ENCODE measurements at places on chromosomes 1 and 21.
A peak's percentile ranks its signal among the peaks of the same experiment; 100 is the strongest.

- DNase-seq = peak; percentile 42
Measured at GRCh38 chr1:109620401-109620791, 759 bp downstream of the AMPD2 start.

GRCh38 chr1:221670081-221670480 is 71.8 kb downstream of the DUSP10 start:
- DNase-seq = no peak

GRCh38 chr1:11342621-11343032 is 69.6 kb downstream of the UBIAD1 start:
- DNase-seq = no peak

DNA sequence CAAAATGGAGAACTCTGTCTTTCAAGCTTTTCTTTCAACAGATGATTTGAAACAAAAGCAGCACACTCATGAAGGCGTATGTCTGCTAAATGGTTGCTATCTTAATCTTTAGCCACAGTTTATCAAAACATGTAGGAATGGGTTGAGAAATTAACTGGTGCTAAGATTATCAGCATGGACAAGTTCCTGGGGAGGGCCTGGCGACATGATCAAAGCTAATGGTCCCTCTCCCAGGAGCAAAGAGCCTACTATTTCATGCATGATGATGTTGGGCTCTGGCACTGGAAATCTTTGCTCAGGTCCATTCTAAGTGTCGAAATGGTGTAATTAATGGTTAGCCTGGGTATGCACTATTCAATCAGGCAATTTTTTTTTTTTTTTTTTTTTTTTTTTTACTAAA is 91.7 kb downstream of the SLC45A1 start:
- DNase-seq = no peak

GRCh38 chr21:46295996-46296752 is 10.0 kb downstream of the YBEY start:
- DNase-seq = peak; percentile 86

DNA sequence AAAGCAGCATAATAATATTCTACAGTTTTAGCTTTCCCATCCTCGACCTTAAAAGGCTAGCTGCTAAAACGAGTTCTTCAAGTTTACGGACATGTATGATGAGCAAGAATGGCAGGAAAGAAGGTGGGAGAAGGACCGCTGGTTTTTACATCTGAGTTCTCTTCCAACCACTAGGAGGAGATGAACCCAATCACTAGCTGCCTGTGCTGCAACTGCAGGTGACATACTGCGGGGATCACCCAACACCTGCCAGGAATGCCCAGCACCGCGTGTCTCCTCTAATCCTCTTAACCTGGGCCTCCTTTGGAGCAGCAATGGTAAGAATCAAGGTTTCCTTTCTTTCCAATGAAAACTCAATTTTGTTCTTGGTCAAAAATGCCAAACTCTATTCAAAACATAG is 23.5 kb downstream of the TOR3A start:
- no peak for DNase-seq

- DNase-seq = no peak
Measured at GRCh38 chr1:31830511-31830910, 14.7 kb upstream of the SPOCD1 start.

DNA sequence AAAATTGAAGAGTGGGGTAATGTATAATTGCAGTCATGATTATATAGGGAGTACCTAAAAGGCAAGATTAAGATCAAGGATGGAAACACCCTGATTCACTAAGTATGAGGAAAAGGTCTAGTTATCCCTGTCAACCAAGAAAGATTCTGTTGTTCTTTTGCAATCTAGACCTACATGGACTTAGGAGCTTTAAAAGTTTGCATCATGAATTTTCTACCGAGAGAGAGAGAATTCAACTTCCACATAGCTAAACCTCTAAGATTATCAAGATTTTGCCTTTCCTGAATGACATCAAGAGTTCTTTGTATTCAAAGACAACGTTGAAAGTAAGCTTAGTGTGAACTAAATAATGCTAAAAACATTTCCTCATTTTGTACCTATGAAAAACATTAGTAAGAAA is 78.8 kb upstream of the RBM34 start:
- no peak for DNase-seq

DNA sequence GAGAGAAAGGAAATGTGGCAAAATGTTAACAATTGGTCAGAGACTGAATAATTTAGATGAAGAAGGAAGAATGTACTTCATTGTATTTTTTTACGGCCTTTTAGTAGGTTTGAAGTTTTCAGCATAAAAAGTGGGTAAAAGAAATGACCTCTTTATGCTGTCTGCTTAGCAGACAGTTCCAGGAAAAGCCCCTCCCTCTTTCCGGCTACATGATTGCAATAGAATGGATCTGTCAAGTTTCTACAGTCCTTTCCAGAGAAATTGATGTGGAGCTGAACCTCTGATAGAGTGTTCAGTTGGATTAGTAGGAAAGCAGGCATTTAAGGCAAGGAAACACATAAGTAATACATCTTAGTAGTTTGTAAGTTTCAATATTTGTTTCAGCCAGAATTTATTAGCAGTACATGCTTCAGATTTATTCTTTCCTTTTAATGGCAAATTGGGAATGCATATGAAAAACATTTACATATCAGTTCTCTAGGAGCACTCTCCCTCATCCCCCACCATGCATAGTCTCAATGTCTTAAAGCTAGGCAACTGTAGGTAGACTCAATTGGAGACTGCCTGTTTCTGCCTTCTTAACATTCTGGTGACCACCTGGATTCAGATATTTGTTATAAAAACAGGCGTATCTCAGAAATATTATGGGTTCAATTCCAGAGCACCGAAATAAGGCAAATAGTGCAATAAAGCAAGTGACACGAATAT is 36.4 kb downstream of the HS2ST1 start:
- no peak for DNase-seq

DNA sequence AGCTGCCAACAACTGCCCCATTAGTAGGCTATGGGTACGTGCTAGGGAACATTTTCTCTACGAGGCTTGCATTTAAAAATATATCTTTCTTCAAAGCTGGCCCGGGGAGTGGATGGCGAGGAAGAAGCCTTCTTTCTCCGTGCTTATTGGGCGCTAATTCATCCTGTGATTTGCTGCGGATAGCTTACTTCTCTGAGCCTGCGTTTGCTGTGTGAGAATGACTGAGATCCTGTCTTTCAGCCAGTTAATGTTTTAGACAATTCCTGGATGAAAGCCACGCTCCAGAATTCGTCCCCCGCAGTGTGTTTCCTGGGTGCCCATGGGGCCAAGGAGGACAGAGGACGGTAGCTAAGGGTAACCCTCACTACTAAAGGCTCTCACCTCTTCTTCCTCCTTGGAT is 57.8 kb upstream of the TARBP1 start:
- no peak for DNase-seq

GRCh38 chr1:225940385-225941151 is 452 bp downstream of the LEFTY2 start:
- no peak for DNase-seq

GRCh38 chr1:53182716-53183094 is 13.9 kb upstream of the CPT2 start:
- no peak for DNase-seq

GRCh38 chr1:226064816-226065248 is 2.3 kb downstream of the H3-3A start:
- peak; percentile 33 for DNase-seq

GRCh38 chr1:153510984-153511410 is 24.8 kb downstream of the S100A6 start:
- DNase-seq = no peak

DNA sequence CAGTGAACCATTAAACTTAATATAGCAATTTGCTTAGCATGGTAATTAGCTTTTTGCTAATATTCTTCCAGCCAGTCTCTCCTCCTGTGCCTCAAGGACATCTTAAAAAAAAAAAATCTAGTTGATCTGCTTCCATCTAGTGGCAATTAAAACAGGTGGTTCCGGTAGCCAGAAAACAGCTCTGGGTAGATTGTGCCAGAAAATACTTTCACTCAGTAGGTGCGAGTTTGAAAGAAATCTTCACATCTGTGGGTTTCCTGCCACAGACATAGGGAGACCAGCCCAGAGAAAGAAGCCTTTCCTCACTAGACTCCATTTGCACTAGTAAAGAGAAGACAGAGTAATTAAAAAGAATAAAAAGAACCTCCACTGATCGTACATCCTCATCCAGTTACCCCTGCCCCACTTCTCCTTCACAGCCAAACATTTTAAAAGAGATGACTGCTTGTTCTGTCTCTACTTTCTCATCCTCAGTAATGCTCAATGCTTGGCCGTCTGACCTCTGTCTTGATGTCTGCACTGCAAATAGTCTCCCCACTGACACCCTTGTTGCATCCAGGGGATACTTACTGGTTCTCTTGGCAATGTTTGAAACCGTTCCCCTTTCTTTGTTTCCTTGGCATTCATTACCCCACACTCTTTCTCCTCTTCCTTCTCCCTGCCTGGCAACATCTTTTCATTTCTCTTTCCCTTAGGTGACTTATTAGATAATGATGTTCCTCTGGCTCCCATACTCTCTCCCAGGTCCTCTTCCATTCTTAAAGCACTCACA is 16.9 kb downstream of the SELL start:
- DNase-seq = no peak

GRCh38 chr1:115661157-115661556 is 19.4 kb downstream of the VANGL1 start:
- DNase-seq = no peak

- DNase-seq = no peak
Measured at GRCh38 chr1:29648026-29648425, 411.7 kb downstream of the PTPRU start.

GRCh38 chr21:31151156-31152045 is 113.1 kb upstream of the KRTAP19-8 start:
- DNase-seq = no peak

GRCh38 chr1:178034676-178035075 is 59.2 kb upstream of the RASAL2 start:
- DNase-seq = no peak

DNA sequence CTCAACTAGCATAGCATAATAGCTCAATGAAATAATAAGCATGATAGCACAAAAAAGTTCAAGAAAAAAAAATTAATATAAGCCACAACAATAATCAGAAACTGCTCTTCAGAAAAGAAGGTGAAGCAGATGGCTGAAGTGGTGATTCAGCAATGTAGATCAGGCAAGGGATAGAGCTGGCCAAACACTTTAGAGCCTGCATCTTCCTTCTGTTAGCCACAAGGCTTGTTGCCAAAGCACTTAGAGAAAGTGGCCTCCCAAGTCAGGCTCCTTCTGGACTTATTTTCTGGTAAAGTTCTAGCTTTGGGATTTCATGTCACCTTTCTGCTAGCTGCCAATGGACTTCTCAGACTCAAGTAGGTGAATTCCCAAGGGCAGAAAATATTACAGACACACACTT is 60.3 kb upstream of the C1orf87 start:
- peak; percentile 74 for DNase-seq

- DNase-seq = no peak
Measured at GRCh38 chr1:81424061-81424460, 376.7 kb upstream of the ADGRL2 start.

DNA sequence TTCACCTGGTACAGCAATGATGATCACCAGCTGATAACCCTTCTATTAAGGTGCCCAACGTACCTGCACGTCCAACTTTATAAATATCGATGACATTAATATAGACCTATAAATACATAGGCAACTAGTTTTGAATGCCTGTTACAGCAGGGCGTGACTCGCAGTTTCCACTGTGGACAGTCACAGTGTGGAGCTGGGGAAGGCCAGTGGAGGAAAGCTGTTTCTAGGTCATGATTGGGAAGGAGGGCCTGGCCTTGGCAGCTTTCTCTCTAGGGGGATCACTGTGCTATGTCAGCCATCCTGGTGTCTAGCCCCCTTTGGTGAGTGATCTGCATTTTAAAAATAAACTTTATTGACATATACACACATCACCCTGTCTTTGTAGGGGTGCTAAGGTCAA is 4.4 kb upstream of the PRDM15 start:
- no peak for DNase-seq

DNA sequence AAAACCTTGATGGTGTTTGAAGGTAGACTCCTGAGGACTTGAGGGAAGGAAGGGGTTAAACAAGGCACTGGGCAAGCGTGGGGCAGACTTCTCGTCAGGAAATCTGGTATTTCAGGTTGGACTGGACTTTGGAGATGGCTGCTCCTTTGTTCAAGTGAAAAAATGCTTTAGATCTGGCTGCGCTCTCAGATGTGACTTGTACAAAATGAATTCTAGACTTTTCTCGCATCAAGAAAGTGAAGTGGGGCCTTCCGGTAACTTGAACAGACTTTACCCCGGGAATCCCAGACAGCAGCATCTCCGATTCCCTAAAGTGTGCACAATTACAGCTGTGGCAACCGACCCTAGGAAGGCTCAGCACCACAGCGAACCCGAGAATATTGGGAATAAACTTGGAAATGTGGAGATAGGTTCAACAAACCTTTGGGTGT is 44.3 kb upstream of the ERRFI1 start:
- no peak for DNase-seq

DNA sequence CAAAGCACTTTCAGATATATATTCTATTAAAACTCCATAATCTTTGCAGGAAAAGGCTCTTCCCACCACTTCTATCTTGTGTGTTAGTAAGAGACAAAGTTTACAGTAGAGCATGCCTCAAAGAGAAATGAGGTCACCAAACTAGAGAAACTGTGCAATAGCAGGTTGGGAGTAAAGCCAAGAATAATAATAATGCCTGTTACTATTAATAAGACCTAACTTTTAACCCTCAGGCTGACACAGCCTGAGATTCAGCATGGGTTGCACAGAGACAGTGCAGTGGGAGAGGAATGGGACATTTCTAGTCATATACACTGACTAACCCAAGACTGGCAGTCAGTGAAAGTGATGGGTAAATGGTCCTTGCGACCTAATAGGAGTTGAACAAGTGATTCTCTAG is 320.2 kb upstream of the NFIA start:
- no peak for DNase-seq

GRCh38 chr1:205652984-205653383 is 21.2 kb upstream of the ELK4 start:
- DNase-seq = no peak

DNA sequence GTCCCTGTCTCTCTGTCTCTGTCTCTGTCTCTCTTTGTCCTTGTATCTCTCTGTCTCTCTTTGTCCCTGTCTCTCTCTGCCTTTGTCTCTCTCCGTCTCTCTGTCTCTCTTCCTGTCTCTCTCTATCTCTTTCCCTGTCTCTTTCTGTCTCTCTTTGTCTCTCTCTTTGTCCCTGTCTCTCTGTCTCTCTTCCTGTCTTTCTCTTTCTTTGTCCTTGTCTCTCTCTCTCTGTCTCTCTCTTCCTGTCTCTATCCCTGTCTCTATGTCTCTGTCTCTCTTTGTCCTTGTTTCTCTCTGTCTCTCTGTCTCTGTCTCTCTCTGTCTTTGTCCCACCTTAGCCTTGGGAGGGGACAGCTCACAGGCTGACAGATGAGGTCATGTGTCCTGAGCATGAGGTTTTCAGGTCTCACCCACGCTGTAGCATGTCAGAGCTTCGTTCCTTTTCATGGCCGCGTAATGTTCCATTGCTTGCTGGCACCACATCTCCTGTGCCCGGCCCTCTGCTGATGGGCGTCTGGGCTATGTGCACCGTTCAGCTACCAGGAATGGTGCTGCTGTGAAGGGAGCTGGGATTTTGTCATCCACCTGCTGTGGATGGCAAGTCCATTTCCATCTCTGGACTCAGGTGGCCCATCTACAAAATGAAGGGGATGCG is 27.6 kb downstream of the TP73 start:
- DNase-seq = no peak

GRCh38 chr21:16476056-16476825 is 746.5 kb downstream of the USP25 start:
- DNase-seq = no peak

GRCh38 chr1:245807954-245808719 is 653.4 kb downstream of the KIF26B start:
- DNase-seq = no peak

Measured in GM04504 (cell line).